ENCODE measurements at places on chromosomes 11 and 22. TPM values are rescaled to one million over a fixed set of nuclear protein-coding genes. Genes with fewer than 3 reads are reported as not detected.

DNA sequence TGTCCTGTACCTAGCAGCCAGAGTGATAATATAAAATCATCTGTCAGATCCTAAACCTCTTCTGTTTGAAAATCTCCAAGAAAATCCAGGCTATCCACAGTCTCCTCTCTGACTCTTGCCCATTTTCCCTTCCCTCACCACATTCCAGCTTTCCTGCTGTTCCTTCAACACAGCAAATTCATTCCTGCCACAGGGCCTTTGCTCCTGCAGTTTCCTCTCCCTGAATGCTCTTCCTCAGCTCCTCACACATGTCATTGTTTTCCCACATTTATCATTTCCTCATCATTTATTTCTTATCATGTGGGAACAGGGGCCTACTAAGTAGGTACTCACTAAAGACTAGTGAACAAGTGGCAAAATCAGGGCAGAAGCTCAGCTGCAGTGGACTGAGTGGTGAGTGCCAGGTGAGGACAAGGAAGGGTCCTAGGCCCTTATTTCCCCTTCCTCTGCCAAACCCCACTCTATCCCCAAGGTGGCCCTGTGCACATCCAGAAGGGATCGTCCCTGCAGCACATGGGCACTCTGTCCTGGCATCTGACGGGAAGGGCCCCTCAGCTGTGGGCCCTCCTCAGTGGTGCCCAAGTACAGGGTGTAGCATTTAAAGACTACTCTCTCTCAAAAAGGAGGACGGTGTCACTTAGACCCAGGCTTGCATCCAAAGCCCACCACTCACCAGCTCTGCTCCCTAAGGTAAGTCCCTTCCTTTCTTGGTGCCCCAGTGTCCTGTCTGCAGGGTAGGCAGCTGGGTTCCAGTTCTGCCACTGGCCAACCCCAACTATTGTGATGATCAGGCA is 2.0 kb downstream of the LRRC32 start:
- H3K4me3 ChIP-seq: peak overlapping the region; percentile 79
- H3K27ac ChIP-seq: no peak overlapping the region
- H3K36me3 ChIP-seq: peaks cover 2% of the 10 kb centered on the region
- peaks cover 28% of the 10 kb centered on the region for H3K27me3 ChIP-seq
- DNase-seq: no peak

- H3K4me3 ChIP-seq: peak overlapping the region; percentile 80
- DNase-seq: peak; percentile 75
- H3K4me1 ChIP-seq: peaks cover 89% of the 10 kb centered on the region
- no peaks in the 10 kb centered on the region for H3K27me3 ChIP-seq
These were observed 9.8 kb downstream of the CD82 start for GRCh38 chr11:44575288-44575672.

Gene ELMOD1
- total RNA-seq: not detected

DNA sequence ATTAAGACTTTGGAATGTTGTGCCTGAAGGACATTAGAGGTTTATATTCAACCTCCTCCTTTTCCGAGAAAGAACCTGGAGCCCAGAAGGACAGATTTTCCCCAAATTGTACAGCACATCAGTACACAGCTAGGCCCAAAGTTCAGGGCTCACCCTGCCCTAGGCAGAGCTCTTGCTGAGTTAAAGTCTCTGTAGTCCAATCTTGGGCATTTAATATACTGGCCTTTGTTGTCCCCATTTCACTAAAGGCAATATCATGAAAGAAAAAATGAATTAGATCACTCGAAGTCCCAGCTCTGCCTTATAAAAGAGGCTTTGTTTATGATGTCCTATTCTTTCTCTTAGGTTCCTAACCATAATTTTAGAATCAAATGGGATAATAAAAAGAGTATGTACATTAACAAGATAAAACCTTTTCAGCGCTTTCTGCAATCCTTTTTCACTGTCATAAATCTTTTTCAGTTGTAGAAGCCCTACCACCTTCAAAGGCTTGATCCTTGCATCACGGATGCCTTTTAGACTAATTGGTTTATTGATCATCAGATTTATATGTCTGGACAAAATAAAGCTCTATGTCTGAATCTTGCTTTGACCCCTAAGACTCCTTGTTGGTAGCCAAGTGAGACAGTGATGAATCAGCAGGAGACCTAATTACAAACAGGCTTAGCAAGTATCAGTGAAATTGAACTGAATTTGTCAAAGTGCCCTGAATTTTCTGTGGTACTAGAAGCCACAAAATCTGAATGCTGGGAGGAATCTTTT is 39.8 kb downstream of the RELT start:
- DNase-seq: no peak
- H3K4me1 ChIP-seq: peaks cover 8% of the 10 kb centered on the region
- no peak overlapping the region for H3K4me3 ChIP-seq
- no peaks in the 10 kb centered on the region for H3K27me3 ChIP-seq
- H3K27ac ChIP-seq: no peak overlapping the region

- no peak overlapping the region for H3K4me3 ChIP-seq
- peaks cover 35% of the 10 kb centered on the region for H3K36me3 ChIP-seq
- peak overlapping the region; percentile 76 for H3K27ac ChIP-seq
- no peaks in the 10 kb centered on the region for H3K27me3 ChIP-seq
- DNase-seq: no peak
These were observed 69.9 kb downstream of the PTPRJ start for GRCh38 chr11:48050304-48050703.

Gene GNAZ
- 0.83 TPM for total RNA-seq

- no peak overlapping the region for H3K4me3 ChIP-seq
- DNase-seq: no peak
- H3K27ac ChIP-seq: no peak overlapping the region
These were observed 1029.0 kb upstream of the TENM4 start for GRCh38 chr11:80469871-80470270.

GRCh38 chr22:35615156-35615555 is 2.0 kb downstream of the MB start:
- H3K4me3 ChIP-seq: no peak overlapping the region
- no peaks in the 10 kb centered on the region for H3K36me3 ChIP-seq
- H3K4me1 ChIP-seq: peaks cover 28% of the 10 kb centered on the region
- no peak overlapping the region for H3K27ac ChIP-seq
- DNase-seq: no peak
- H3K27me3 ChIP-seq: no peaks in the 10 kb centered on the region

DNA sequence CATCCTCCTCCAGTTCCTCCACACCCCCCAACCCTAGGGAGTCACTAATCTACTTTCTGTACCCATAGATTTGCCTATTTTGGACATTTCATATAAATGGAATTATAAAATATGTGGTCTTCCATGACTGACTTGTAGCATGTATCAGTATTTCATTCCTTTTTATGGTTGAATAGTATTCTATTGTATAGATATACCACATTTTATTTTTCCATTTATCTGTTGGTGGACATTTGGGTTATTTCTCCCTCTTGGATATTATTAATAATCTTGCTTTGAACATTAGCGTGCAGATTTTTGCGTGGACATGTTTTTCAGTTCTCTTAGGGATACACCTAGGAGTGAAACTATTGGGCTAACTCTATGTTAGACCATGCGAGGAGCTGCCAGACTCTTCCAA is 23.4 kb downstream of the NAT10 start:
- no peak overlapping the region for H3K27ac ChIP-seq
- no peak overlapping the region for H3K4me3 ChIP-seq
- peaks cover 72% of the 10 kb centered on the region for H3K36me3 ChIP-seq
- no peak for DNase-seq
- H3K27me3 ChIP-seq: no peaks in the 10 kb centered on the region
- H3K4me1 ChIP-seq: no peaks in the 10 kb centered on the region

Gene PNPLA5
- not detected for total RNA-seq

All from activated CD4-positive, alpha-beta T cell treated with anti-CD3 and anti-CD28 coated beads, Interleukin-2, amount 10 ng/mL, durations not matched to agents 24 days and 14 days (primary cell).